ENCODE measurements at places on chromosomes 4 and X.
A peak's percentile ranks its signal among the peaks of the same experiment; 100 is the strongest.

DNA sequence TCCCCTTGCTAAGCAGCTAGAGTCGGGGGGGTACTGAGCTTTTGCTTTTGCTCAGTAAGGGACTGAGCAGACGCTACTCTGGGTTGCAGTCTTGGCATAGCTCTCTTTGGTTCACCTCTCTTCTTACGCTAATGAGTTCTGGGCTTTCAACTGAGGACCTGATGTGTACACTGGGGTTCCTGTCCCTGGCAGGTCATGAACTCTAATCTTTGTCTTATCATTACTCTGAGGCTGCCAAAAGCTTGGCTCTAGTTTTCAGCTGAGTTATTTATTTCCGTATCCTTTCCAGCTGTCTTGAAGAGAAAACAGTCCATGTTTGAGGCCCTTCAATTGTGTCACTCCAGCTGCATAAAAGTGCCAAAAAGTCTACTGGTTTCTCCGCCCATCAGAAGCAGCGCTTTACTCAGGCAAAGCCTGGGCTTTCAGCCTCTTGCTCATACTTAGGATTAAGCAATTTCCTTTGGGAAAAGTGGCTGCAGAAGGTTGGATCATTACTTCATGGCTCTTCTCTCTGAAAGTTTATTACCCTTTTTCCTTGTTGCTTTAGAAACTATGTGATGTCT lies 121.0 kb upstream of the STOX2 start:
- DNase-seq = no peak

- no peak for DNase-seq
Observed at GRCh38 chr4:157363360-157363759, 142.8 kb downstream of the GRIA2 start.

DNA sequence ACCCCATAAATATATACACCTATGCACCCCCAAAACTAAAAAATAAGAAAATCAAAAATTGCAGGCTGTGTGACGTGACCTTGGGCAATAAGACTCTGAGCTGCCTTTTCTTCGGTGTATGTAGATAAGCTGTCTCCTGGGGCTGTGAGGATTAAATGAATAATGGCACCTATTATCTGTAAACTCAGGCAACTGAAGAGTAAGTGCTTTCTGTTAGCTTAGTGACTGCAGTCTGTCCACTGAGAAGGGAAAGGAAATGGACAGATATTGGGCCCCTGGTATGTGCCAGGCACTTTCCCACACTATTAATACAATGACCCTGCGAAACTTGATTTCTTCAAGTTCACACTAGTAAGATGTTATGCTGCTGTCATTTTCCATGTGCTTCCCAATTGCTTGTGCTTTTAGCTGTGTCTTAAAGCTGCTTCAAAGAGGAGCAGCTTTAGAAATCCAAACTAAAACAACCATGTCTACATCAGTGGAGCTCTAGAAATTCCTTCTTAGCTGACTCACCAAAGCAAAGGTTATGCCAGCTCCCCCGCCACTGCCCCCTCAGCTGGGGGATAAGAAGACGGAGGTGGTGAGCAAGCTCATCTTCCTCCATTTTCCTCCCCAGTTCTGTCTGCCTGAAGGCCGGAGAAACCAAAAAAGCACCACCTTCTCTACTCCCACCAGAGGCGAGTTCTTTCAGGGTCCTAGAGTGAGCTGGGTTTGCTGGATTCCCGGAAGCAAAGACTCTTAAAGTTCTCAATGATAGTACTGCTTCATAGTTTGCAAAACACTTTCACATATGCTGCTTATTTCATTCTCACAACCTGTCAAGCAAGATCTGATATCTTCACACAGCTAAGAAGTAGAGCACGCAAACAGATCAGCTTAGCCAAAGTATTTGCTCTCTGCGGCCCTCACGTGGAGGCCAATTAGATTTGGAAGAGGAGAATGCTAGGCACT lies 8.8 kb upstream of the DGAT2L6 start:
- DNase-seq = no peak

DNA sequence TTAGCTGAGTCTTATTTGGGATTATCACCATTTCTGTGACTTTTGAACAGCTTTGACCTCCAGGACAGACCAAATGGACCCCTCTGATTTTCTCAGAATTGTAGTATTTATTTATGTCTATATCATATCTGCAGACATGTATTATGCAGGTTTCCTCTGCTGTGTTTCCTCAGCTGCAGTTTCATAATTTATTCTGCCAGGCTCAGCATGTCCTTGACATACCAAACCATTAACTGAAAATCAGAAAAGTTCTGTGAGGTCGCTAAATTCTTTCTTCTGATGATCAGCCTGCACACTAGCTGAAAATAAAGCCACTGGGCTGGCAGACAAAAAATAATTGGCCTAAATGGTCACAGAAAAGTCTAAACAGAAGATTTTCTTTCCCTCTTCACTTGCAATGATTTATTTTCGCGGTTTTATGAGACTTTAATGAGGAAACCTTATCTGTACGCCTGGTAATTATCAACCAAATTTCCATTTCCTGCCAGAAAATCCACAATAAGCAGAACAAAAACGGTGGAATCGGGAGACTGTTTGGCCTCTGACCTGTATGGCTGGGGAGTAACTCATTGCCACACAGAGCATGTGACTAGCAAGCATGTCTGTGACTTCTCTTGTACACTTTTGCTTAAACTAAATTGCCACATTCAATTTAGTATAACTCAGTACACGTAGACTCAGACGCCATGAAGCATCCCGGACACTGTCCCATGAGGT lies 150.9 kb downstream of the ENPP6 start:
- no peak for DNase-seq

- no peak for DNase-seq
Observed at GRCh38 chr4:78005086-78005485, 52.0 kb upstream of the FRAS1 start.

GRCh38 chr4:105710678-105711077 lies 2.1 kb downstream of the GSTCD start:
- no peak for DNase-seq

DNA sequence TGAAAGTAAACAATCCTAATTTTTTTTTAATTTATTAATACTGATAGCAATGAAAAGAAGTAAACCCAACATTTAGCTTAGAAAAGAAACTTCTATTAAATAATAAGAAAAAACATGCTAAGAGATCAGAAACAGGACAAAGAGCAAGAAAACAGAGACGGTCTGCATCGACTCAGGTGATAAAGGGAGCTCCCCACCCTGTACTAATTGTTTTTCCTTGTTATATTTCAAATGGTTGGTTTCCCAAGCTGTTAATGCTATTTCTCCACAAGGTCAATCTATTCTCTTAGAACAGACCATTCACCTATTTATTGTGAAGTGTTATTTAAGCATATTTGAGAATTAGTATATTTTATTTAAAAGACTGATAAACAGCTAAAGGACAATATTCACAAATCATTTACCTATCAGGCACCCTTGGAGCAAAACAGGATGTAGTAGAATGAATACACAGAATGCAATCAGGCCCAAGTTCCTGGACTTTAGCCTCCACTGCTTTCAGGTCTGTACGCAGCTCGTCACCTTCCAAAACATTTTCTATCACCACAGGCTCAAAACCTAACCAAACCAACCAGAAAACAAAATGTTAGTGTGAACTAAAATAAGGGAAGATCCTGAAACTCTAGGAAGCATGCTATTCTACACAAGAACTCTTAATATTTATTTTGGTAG lies 5.5 kb downstream of the SEPSECS start:
- no peak for DNase-seq

GRCh38 chrX:45070116-45071007 lies 130.3 kb downstream of the DIPK2B start:
- DNase-seq = no peak

DNA sequence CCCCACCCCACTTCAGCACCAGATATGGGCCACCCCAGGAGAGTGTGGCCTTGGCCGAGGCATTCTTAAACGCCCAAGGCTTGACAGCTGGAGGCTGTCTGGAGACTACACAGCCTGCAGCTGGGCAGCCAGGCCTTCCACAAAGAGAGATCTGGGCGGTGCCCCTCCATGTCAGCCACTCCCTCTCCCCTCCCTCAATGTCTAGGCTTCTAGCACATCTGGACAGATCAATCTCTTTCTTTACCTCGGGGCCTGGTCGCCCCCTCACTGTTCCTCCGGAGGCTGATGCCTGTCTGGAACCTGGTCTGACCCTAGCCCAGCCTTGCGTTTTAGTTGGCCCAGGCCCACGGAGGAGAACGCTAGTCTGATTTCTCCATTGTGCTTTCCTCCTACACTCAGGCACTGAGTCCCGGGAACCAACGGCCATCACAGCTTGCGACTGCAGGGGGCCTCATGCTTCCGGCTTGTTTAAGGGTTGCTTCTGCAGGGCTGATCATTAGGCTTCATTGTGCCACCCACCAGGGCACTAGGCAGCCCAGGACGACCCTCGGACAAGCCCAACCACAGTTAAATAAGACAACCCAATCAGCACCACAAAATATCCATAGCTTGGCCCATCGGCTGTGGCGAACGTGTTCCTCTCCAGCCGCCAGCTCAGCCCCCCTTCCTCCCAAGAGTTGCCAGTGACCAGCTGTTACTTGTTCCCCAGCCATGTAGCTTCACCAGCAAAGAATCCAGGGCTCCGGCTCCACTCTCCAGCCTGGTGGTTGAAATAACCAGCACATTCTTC lies 200.6 kb downstream of the BCOR start:
- DNase-seq = no peak

- no peak for DNase-seq
Observed at GRCh38 chrX:69109706-69110105, 55.5 kb downstream of the PJA1 start.

DNA sequence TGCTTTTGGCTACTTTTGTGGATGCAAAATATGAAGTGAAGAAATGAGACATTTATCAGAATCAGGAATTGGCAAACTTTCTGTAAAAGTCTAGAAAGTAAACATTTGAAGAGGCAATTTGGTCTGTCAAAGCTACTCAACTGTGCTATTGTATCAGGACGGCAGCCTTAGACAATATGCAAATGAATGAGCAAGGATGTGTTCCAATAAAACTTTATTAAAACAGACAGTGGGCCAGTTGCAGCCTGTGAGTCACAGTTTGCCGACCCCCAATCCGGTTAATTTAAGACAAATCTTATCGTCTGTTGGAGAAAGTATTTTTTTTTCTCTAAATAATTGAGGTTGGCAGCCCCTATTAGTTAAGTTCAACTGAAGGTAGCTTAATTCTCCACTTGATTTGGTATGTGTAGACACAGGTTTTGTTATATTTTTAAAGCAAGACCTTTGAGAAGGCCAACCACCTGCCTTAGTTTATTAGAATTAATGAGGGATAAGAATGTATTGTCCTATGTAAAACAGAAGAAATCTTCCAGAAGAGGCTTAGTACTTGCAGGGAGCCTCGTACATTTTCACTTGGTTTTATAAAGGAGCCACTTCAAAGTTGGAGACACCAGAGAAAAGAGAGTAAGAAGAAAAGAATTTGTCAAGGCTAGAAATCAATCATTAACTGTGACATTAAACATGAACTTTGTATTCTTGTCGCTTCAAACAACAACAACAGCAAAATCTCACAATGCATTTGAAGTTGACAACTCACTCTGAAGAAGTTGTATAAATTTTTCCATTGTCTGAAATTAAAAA lies 81.6 kb upstream of the FAT1 start:
- DNase-seq = no peak

GRCh38 chrX:65750674-65751469 lies 83.4 kb downstream of the MSN start:
- DNase-seq = no peak

DNA sequence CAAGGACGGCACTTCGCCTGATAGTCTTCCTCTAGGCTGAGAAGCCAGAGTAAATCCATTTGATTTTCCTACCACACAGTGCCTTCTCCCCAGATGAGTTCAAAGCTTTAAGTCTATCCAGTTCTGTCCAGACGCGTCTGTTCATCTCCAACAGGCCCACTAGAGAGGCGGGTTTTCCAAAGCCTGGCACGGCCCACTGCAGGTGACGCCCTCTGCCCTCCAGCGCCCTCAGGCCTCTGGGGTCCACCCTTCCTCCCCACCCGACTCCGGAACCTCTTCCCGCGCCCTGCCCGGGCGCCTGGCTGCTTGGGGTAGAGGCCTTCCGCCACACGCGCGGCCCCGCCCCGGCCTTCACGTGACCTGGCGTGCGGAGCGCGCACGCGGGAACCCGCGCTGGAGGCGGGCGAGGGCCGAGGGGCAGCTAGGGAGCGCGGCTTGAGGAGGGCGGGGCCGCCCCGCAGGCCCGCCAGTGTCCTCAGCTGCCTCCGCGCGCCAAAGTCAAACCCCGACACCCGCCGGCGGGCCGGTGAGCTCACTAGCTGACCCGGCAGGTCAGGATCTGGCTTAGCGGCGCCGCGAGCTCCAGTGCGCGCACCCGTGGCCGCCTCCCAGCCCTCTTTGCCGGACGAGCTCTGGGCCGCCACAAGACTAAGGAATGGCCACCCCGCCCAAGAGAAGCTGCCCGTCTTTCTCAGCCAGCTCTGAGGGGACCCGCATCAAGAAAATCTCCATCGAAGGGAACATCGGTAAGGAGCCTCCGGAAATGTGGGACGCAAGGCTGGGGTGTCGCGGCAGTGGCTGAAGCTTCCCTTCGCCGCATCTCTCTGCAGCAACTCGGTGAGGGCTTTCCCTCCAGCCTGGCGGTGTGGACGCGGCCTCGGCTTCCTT lies at the start of gene DCK:
Gene DCK, plus strand, starts transcription at position 469 of the 888 bp plus-strand sequence. Its CDS starts 187 bp downstream, at position 656.
- DNase-seq = peak; percentile 85

DNA sequence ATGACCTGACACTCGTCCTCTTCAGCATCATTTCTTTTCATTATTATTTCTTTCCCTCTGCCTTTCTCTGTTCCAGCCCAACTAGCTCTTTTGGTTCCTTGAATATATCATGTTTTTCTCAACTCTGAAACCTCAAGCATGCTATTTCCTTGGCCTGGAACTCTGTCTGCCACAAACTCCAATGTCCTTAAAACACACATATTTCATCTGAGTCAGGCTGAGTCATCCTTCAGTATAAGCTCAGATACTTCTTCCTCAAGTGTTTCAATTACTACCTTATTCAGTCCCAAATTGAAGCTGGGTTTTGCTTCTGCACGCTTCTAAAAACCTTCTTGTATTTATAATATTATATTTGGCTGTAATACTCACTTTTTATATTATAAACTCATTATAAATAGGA lies 424.2 kb downstream of the PDGFC start:
- DNase-seq = no peak

DNA sequence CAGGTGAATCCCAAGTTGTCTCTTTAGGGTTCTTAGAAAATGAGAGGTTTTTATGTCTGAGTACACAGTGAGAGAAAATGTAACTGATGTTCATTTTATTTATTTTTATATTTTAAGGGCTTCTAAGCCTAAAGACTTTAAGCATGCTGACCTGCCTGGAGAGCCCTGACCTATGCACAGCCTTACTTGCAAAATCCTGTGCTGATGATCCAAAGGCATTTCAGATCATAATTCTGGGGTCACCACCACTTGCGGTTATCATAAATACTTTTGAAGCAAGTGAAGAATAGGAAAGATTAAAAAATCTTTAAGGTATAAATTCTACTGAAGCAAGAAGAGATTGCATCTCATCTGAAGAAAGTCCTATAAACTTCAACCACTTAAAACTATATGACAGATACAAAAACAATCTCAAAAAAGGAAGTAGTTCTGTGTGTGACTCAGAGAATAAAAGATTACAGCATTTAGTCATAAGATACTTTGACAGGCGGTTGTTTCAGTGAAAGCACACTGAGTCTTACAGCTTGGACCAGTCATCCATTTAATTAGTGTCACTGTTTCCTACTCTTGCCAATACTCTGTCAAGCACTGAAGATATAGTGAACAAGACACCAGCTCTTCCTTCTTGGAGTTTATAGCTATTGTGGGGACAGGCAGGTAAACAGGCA lies 245.2 kb upstream of the DIPK2B start:
- no peak for DNase-seq

All from iPS DF 6.9 (cell line).